ENCODE measurements at places on chromosomes 6 and 20.

- DNase-seq, result no peak
Observed at GRCh38 chr6:125164696-125165095, 11.1 kb downstream of the TPD52L1 start.

DNA sequence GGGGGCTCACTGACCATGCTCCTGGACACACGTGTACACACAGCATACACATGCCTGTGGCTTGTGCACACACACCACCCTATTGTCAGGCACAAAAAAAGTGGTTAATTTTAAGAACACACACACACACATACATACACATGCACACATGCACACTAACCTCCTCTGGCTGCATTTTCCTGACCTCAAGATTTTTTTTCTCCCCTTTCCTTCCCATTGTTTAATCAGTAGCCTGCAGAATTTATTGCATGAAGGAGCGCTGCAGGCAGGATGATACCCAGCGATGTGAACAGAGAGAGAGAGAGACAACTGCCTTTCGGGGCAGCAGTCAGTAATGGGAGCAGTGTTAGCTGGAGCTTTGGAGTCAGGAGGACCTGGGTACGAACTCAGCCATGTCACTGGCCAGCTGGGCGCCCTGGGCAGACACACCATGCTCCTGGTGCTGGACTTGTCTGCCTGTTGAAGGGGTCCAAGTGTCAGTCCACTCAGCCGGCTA, 990 bp upstream of the TRAF3IP2 start:
- DNase-seq, result no peak

DNA sequence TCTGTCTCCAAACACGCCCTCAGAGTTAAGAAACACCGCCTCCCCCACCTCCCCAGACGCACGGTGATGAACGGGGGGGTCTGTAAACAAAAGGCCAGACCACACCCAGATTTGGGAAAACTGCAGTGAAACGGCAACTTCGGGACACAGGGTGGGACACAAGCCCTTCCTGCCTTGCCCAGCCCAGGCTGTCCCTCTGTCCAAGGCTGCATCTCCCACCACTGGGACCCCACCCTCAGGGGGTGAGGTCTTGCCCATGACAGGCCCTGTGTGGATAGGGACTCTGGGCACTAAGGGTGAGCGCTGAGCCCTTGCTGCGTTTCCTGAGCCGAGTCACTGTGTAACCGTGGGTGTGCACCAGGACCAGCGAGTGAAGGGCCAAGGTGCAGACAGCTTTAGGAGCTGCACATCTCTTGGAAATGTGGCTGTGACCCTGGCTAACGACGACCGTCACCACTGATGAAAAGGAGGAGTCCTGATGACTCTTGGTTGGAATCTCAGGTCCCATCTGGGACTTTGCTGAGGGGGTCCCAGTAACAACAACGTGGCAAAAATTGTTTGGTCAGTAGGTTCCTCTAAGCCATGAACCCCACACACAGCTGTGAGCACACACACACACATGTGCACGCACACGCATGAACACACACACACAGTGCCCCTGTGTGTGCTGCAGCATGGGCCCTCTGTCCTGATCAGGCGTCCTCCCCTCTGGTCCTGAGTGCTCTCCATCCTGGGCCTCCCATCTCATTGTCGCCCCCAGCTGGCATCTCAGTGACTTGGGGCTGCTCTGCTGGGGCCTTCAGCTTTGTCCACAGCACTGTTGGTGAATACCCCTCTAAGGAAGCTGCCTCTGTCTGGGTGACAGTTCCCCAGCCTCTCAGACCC, 100.6 kb downstream of the RAMACL start:
- DNase-seq, result no peak

- DNase-seq, result no peak
Observed at GRCh38 chr6:36130667-36131510, 576 bp downstream of the MAPK13 start.

- DNase-seq, result no peak
Observed at GRCh38 chr20:2760297-2760951, 40.0 kb downstream of the CPXM1 start.

DNA sequence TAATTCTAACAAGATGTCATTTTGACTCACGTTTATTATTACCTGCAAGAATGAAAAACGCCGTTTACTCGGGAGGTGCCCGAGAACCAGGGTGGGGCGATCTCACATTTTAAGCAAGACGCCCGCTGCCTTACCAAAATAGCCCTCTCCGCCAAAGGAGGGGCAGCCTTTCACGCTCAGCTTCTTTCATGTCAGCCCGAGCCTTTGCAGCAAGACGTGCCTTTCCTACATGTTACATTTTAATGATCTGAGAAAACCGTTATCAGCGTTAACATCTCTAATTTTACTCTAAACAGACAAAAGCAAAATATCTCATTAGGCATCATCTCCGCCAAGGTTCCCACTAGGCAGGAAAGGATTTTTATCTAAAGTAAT, 2.0 kb downstream of the BACH2 start:
- no peak for DNase-seq

GRCh38 chr6:147384029-147384428, 124.5 kb upstream of the SAMD5 start:
- DNase-seq, result no peak

- DNase-seq, result no peak
Observed at GRCh38 chr6:108710551-108710950, 137.7 kb upstream of the ARMC2 start.

DNA sequence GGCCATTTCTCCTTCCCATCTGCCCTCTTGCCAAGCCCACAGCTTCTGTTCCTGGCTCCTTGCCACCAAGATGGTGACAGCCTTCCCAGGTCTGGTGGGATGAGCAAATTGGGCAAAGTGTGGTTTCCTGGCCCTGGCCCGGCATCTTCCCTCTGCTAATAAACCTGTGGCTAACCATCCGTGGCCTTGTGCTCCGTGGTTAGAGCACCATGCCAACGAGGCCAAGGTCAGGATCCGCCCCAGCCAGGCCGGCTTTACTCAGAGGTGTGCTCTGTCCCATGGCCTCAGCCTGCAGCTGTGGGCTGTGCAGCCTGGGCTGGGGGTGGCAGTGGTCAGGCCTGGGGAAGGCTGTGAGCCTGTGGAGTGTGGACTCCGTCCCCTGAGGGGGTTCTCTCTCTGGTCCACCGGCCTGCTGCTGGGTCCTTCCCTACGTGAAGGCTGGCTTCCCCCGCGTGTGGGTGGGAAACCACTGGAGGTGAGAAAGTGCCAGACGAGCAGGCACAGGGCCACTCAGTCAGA, 117.4 kb downstream of the VEGFA start:
- no peak for DNase-seq

DNA sequence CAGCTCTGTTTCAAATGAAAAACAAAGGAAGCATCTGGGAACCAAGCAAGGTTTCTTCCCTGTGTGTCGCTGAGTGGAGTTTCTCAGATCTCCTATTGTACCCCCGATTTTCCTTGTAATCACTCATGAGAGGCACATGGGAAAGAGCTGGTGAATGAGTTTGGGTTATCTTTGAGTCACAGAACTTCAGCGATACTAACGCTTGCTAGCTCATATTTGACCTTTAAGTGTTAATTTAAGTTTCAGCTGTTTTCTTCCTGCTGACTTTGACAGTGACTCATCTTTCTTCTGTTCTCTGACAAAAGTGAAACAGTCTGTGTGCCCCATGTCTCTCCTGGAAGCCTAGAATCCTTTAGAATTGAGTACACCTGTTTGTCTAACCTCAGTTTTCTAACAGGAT, 261.1 kb upstream of the RGS17 start:
- no peak for DNase-seq

GRCh38 chr20:59299945-59300332, 472 bp upstream of the EDN3 start:
- no peak for DNase-seq

- no peak for DNase-seq
Observed at GRCh38 chr6:130417951-130418350, 52.1 kb downstream of the TMEM200A start.

- DNase-seq, result no peak
Observed at GRCh38 chr6:42103753-42104094, 38.7 kb downstream of the C6orf132 start.

- no peak for DNase-seq
Observed at GRCh38 chr20:55139173-55139765, 663.9 kb downstream of the DOK5 start.

DNA sequence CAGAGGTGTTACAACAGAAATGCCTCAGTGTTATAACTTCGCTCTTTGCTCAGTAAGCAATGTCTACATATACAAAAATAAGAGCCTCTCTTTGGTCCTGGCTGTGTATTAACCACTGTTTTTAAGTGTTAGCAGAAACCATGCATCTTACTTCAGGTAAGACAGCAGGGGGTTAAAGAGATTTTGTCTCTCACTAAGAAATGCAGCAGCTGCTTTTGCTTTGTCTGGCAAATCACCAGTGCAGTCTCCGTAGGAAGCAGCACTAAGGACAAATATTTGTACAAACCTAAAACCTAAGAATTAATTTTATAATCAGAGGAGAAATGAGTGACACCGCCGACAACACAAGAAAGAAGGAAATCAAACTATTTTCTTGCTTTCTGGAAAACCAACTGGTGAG, 758 bp downstream of the SMIM28 start:
- DNase-seq, result no peak

DNA sequence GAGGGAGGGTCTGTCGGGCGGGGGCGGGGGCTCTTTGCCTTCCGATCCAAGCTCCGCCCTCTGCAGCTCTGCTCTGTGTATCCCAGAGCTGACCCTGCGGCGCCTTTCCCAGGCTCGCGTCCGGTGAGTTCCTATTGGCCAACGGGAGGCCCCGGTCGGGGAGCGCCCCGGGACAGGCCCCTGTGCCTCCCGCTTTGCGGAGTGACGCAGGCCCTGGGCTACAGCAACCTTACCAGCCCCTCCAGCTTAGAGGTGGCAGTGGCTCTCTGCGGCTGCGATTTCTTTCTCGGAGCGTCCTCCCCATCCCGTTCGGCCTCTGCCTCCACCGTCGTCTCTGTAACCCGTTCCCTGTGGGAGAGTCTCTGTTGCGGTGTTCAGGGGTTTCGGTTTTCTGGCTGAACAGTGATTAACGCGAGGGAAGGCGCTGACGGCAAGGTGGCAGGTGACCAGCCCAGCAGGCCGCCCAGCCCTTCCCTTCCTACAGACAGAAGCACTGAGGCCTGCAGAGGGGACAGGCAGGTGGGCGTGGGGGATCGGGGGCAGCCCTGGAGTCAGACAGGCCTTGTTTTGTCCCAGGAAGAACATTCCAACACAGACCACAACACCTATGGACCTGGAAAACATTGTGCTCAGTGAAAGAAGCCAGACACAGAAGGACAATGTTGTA, 18.1 kb upstream of the CEBPB start:
- no peak for DNase-seq

GRCh38 chr6:169555971-169556617, 145.7 kb downstream of the WDR27 start:
- no peak for DNase-seq

- no peak for DNase-seq
Observed at GRCh38 chr6:150906641-150907326, 41.3 kb downstream of the MTHFD1L start.

DNA sequence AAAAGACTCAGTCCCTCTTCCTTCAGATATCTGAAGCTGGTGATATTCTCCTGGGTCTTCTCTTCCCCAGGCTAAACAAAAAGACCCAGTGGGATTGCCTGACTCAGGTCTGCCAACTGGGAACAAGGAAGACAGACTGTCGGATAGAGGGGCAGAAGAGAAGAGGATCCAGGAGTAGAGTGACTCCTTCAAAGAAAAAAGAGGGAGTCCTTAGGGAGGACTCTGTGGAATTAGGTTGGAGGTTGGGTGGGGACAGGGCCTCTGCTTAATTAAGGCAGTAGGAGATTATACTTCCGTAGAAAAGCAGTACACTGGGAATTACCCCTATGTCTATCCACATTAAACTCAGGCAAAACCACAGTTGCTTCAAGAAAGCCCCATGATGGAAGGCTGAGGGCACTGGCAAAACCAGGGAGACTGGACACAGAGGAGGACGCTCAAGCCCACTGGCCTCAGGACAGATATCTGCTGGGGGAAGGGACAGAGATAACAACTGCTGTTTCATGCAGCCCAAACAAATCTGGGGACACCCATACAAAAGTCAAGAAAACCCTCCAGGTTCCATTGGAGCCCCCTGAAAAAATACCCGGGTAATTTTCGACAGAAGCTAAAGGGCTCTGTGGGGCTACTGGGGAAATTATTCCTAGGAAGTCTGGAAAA, 5.7 kb downstream of the BCL2L1 start:
- no peak for DNase-seq

GRCh38 chr6:11732036-11732631, 46.5 kb downstream of the ADTRP start:
- DNase-seq, result no peak

DNA sequence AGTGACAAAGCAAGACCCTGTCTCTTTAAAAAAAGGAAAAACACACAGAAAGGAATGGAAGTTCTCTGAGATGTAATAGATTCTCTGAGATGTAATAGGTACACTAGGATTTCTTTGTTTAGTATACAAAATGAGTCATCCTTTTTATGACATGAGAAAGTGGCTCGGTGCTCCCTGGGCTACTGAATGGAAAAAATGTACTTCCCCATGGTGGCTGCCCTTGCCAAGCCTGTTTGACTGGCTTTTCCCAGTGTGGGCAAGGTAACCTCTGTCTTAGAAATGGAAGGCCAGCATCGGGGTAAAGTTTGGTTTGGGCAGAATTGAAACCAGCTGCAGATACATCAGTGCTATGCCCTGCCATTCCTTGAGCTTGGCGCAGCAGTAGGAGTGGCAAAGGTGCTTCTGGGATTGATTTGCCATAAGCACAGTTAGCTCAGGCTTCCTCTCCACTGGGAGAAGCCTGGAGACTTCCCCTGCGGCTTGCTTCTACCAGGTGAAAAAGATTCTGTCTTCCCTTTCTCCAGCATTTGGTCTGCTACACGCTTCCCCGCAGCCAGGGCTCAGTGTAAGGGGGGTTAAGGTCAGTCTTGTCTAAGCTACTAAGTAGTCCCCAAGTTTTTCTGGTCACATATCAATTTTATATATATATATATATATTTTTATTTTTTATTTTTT, 24.5 kb downstream of the ARFGEF2 start:
- DNase-seq, result peak; percentile 92

- no peak for DNase-seq
Observed at GRCh38 chr20:32623667-32624157, 38.6 kb upstream of the NOL4L start.

DNA sequence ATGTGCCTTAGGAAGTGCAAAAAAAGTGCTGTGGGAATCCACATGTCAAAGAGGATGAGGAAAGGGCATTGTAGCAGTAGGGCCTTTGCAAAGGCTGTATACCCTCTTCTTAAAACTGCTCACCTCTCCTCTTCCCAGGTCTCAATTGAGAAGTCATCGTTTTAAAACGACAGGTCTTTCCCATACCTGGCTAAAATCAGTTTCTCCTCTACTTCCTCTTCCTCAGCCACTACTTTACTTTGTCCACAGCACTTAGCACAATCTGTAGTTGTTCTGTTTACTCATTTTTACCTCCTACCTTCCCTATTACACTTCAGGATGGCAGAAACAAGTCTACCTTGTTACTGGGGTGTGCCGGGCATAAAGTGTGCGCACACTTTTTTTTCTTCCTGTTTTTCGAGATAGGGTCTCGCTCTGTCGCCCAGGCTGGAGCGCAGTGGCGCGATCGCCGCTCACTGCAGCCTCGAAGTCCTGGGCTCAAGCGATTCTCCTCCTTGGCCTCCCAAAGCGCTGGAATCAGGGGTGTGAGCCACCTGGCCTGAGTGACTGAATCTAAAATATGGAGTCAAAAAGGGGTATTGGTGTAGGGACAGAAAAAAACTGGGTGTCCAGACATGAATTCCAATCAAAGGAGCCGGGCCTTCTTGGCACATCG, 9.8 kb upstream of the ELOVL5 start:
- no peak for DNase-seq
